ENCODE measurements at places on chromosomes 11 and 22.
A peak's percentile ranks its signal among the peaks of the same experiment; 100 is the strongest.

DNA sequence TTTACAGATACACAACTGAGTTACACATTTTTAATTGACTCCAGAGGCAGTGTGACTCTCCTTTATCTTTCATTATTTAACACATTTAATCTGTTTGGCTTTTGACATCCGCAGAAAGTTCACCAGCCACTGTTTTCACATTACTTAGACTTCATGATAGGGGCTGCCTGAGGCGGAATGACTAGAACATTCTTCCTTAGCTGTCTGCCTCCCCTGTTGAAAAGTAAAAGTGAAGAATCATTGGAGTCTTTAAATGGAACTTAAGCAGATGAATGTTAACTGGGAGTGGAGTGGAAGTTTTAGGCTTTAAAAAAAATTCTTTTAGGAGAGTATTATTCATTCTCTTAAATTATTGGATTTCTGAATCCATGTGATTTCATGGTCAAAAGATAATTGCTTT, 229.2 kb upstream of the MTNR1B start:
- no peaks in the 10 kb centered on the region for H3K4me1 ChIP-seq
- no peak for DNase-seq
- no peaks in the 10 kb centered on the region for H3K36me3 ChIP-seq
- H3K27ac ChIP-seq: no peak overlapping the region
- H3K4me3 ChIP-seq: no peak overlapping the region

- peak; percentile 85 for DNase-seq
- peak overlapping the region; percentile 91 for H3K27ac ChIP-seq
- H3K4me1 ChIP-seq: peaks cover 17% of the 10 kb centered on the region
- H3K27me3 ChIP-seq: no peaks in the 10 kb centered on the region
- H3K36me3 ChIP-seq: no peaks in the 10 kb centered on the region
- H3K4me3 ChIP-seq: peak overlapping the region; percentile 81
Measured at GRCh38 chr11:108497317-108498045, 703 bp downstream of the POGLUT3 start.

DNA sequence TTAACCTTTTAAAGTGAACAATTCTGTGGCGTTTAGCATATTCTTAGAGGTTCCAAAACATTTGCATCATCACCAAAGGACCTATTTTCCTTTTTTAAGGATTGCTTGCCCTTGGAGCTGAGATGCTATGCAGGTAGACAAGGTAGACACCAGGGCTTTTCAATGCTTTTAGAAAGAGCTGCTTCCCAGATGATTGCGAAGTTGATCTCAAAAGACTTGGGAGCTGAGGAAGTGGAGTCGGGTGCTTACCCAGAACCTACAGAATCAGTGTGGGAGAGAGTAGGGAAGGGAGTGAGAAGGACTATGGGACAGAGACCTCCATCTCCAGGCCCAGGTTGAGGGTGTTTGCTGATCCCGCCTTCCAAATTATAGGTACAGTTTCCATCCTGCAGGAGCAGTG, 11.1 kb upstream of the ALX4 start:
- peaks cover 7% of the 10 kb centered on the region for H3K4me1 ChIP-seq
- no peak overlapping the region for H3K4me3 ChIP-seq
- H3K27ac ChIP-seq: no peak overlapping the region
- DNase-seq: no peak

GRCh38 chr11:126821827-126822226, 178.7 kb downstream of the KIRREL3 start:
- no peaks in the 10 kb centered on the region for H3K36me3 ChIP-seq
- peaks cover 5% of the 10 kb centered on the region for H3K27me3 ChIP-seq
- H3K27ac ChIP-seq: no peak overlapping the region
- no peak overlapping the region for H3K4me3 ChIP-seq
- no peaks in the 10 kb centered on the region for H3K4me1 ChIP-seq

DNA sequence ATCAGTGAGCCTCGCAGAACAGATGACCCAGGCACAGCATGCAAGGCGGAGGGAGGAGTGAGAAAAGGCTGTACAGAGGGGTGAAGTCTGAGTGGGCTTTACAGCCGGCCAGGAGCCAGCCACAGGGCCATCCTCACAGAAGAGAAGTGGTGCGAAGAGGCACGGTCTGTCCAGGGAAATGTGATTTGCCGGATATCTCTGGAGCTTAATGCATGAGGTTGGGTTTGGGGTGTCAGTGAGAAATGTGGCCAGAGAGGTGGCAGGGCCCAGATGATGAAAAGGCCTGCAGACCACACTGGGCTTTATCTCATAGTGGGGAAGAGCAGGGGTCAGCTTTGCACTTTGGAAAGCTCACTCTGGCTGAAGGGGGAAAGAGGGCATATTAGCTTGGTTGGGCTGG, 255.2 kb downstream of the BUD13 start:
- no peak overlapping the region for H3K4me3 ChIP-seq
- no peak for DNase-seq
- peaks cover 22% of the 10 kb centered on the region for H3K27me3 ChIP-seq
- no peaks in the 10 kb centered on the region for H3K4me1 ChIP-seq
- no peak overlapping the region for H3K27ac ChIP-seq

Data from activated CD4-positive, alpha-beta T cell treated with anti-CD3 and anti-CD28 coated beads for 36 hours (primary cell).